Thyroid gland (tissue), 4 donors: ENCODE measurements at places on chromosomes 3 and 15.
A peak's percentile ranks its signal among the peaks of the same experiment; 100 is the strongest.

DNA sequence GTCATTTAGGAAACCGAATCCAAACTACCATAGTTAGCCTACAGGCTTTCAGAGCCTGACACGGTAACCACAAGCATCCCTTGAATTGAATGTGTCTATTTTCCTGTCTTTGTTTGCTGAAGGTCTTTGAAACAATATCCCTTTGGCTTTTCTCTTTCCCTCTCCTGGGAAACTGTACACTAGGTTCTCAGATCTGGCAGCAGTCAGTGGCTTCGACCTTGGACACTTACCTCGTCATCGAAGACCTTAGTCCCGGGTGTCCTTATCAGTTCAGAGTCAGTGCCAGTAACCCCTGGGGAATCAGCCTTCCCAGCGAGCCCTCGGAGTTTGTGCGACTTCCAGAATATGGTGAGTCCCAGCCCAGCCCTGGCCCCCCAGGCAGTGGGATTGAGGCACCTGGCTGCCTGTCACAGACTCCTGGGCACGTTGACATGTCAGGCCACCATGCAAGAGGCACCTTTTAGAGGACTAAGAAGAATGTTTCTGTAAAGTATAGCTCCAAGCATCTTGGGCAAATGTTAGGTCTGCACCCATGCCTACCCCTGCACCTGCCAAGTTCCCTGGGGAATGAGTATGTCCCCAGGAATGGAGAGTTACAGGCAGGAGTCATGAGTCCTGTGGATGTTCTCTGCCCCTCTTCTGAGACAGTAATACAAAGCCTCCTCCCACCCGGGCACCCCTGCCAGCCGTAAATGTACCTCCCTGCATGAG, 30.4 kb upstream of the UMPS start:
- no peaks in the 10 kb centered on the region for H3K36me3 ChIP-seq
- no peak overlapping the region for H3K4me3 ChIP-seq
- no peak for DNase-seq
- H3K27me3 ChIP-seq: no peaks in the 10 kb centered on the region
- H3K4me1 ChIP-seq: no peaks in the 10 kb centered on the region
- no peak overlapping the region for H3K27ac ChIP-seq

DNA sequence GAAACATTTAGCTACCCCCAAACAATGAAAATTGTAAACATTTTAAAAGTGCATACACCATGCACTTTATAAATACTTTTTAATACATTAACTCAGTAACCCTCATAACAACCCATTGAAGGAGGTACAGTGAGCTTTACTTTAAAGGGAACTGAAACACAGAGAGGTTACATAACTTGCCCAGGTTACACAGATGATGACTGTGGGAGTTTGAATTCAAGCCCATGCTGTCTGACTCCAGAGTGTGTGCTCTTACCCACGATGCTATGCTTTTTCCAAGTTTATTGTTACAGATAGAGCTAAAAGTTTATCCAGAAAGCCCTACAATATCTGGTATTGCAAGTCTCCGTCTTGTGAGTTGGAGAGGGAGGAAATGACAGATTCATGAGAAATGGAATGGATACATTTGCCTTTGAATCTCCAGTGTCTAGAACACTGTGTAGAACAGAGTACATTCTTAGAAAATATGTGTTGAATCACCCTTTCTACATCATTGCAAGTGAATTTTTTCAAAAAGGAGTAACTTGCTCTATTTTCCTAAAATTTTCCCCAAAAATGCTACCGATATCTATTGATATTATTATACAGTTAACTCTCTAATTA, 428.3 kb downstream of the NAALADL2 start:
- H3K27me3 ChIP-seq: no peaks in the 10 kb centered on the region
- H3K27ac ChIP-seq: no peak overlapping the region
- H3K4me3 ChIP-seq: no peak overlapping the region
- no peaks in the 10 kb centered on the region for H3K36me3 ChIP-seq
- H3K4me1 ChIP-seq: no peaks in the 10 kb centered on the region

DNA sequence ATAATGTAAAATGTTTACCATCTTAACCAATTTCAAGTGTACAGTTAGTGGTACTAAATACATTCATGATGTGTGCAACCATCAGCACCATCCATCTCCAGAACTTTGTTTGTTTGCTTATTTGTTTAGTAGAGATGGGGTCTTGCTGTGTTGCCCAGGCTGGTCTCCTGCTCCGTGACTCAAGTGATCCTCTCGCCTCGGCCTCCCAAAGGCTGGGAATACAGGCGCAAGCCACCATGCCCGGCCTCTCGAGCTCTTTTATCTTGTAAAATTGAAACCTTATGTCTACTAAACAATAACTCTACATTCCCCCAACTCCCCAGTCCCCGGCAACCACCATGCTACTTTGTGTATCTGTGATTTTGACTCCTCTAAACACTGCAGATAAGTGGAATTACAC, 31.9 kb downstream of the FBXO45 start:
- no peak overlapping the region for H3K4me3 ChIP-seq
- H3K27ac ChIP-seq: no peak overlapping the region
- no peak for DNase-seq
- H3K36me3 ChIP-seq: no peaks in the 10 kb centered on the region

- H3K4me3 ChIP-seq: no peak overlapping the region
- DNase-seq: no peak
- H3K4me1 ChIP-seq: no peaks in the 10 kb centered on the region
- no peak overlapping the region for H3K27ac ChIP-seq
Observed at GRCh38 chr15:86183596-86184491, 104.2 kb downstream of the AGBL1 start.

- peak within 1 kb of the TSS; percentile 43 for H3K4me3 ChIP-seq
- no peak within 1 kb of the TSS for H3K27ac ChIP-seq
- no peaks in the 10 kb centered on the region for H3K27me3 ChIP-seq
- DNase-seq: peak; percentile 81
- peaks cover 7% of the 10 kb centered on the region for H3K4me1 ChIP-seq
- no peaks in the 10 kb centered on the region for H3K36me3 ChIP-seq
Observed at GRCh38 chr15:72319985-72320671, at the start of gene CELF6. Gene CELF6, minus strand, starts transcription at chr15:72320157. Its CDS starts 283 bp downstream, at chr15:72319874.

GRCh38 chr15:96361309-96362010, 31.0 kb downstream of the NR2F2 start:
- no peak overlapping the region for H3K4me3 ChIP-seq
- H3K36me3 ChIP-seq: no peaks in the 10 kb centered on the region
- H3K27me3 ChIP-seq: peaks cover 58% of the 10 kb centered on the region

- H3K4me1 ChIP-seq: no peaks in the 10 kb centered on the region
- no peak overlapping the region for H3K4me3 ChIP-seq
- no peak overlapping the region for H3K27ac ChIP-seq
- no peak for DNase-seq
- H3K27me3 ChIP-seq: no peaks in the 10 kb centered on the region
- H3K36me3 ChIP-seq: no peaks in the 10 kb centered on the region
Observed at GRCh38 chr3:139103484-139103883, 58.8 kb upstream of the PRR23C start.

GRCh38 chr15:62506217-62506805, 341.2 kb upstream of the C2CD4B start:
- peaks cover 29% of the 10 kb centered on the region for H3K4me1 ChIP-seq
- no peak for DNase-seq
- H3K4me3 ChIP-seq: no peak overlapping the region
- H3K27me3 ChIP-seq: no peaks in the 10 kb centered on the region
